T-cell (primary cell): ENCODE measurements at places on chromosomes 1 and 21. TPM values are rescaled to one million over a fixed set of nuclear protein-coding genes. Genes with fewer than 3 reads are reported as not detected.

The VAV3 gene
- 4.6 TPM for total RNA-seq

The CFHR3 gene
- not detected for total RNA-seq

The FCGR3B gene
- total RNA-seq = 0.42 TPM

The H6PD gene
- total RNA-seq = 18.0 TPM

GRCh38 chr1:11151826-11152612, 37.1 kb upstream of the ANGPTL7 start:
- H3K4me1 ChIP-seq = no peaks in the 10 kb centered on the region
- H3K36me3 ChIP-seq = peaks cover 12% of the 10 kb centered on the region
- no peak overlapping the region for H3K4me3 ChIP-seq
- H3K27me3 ChIP-seq = no peaks in the 10 kb centered on the region

The COP1 gene
- 42.4 TPM for total RNA-seq

The ST6GALNAC5 gene
- total RNA-seq = not detected

- no peak overlapping the region for H3K27ac ChIP-seq
- H3K36me3 ChIP-seq = no peaks in the 10 kb centered on the region
- H3K4me3 ChIP-seq = no peak overlapping the region
Observed at GRCh38 chr1:6985549-6986276, 200.5 kb downstream of the CAMTA1 start.

- no peak for DNase-seq
- H3K4me1 ChIP-seq = peaks cover 24% of the 10 kb centered on the region
- H3K27me3 ChIP-seq = no peaks in the 10 kb centered on the region
- peaks cover 2% of the 10 kb centered on the region for H3K36me3 ChIP-seq
- no peak overlapping the region for H3K27ac ChIP-seq
Observed at GRCh38 chr1:155909894-155910293, 1.3 kb downstream of the RIT1 start.

- no peak overlapping the region for H3K27ac ChIP-seq
- H3K4me3 ChIP-seq = no peak overlapping the region
Observed at GRCh38 chr1:177256153-177257075, 85.7 kb downstream of the BRINP2 start.

GRCh38 chr1:225928186-225929175, 4.4 kb upstream of the PYCR2 start:
- H3K4me1 ChIP-seq = peaks cover 22% of the 10 kb centered on the region
- H3K4me3 ChIP-seq = no peak overlapping the region
- H3K36me3 ChIP-seq = no peaks in the 10 kb centered on the region
- H3K27ac ChIP-seq = peak overlapping the region; percentile 54
- H3K27me3 ChIP-seq = no peaks in the 10 kb centered on the region

The AKR7A3 gene
- total RNA-seq = 0.85 TPM

The RO60 gene
- 54.3 TPM for total RNA-seq

- H3K27ac ChIP-seq = no peak overlapping the region
Observed at GRCh38 chr1:176066709-176067108, 140.4 kb downstream of the COP1 start.

DNA sequence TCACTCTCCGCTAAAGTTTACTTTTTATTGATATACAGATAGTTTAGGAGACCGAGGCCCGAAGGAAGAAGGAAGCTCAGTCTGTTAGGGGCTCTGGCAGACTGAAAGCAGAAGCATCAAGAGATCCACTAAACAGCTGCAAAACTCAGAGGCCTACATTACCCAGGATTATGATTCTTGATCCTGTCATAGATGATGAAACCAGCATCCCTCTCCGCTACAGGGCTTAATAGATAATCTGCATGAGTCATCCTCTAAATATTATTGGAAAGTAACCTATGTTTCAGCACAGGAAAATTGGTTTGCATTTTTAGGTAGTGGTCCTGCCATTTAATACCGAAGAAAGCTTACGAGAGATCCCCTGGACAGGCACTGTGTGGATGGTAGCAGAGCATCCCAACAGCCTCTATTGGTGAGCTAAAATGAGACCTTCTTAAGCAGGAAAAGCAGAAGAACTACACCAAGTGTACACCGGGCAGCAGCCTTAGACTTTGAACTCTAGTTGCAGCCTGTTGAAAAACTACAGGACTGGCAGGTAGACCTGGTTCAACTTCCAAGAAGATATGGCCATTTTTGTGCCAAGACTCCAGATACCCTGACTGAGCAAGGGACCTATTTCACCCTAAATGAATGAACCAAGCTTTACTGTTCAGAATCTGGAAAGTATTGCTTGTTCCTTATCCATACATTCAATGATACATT, 6.8 kb downstream of the CASQ2 start:
- DNase-seq = no peak
- H3K4me1 ChIP-seq = no peaks in the 10 kb centered on the region
- H3K27ac ChIP-seq = no peak overlapping the region
- no peaks in the 10 kb centered on the region for H3K36me3 ChIP-seq
- peaks cover 6% of the 10 kb centered on the region for H3K27me3 ChIP-seq
- H3K4me3 ChIP-seq = no peak overlapping the region

DNA sequence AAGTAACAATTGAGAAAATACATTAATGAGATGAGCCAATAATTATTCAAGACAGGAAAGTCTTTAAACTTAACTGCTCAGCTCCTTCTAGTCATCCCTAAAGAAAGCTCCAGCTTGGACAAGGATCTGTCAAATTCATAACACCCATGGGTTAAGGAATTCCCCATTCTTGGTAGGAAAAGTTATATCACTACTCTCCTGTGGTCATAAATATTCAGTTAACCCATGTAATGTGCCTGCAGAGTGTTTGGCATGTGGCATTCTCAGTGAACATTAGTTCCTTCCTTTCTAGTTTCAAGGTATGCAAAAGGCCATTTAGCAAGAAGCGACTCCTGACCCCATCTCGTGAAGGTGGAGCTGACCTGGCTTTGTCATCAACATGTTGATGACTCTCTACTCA, 76.7 kb upstream of the VCAM1 start:
- no peak overlapping the region for H3K4me3 ChIP-seq
- H3K27ac ChIP-seq = no peak overlapping the region
- H3K4me1 ChIP-seq = no peaks in the 10 kb centered on the region
- H3K36me3 ChIP-seq = no peaks in the 10 kb centered on the region
- DNase-seq = no peak

DNA sequence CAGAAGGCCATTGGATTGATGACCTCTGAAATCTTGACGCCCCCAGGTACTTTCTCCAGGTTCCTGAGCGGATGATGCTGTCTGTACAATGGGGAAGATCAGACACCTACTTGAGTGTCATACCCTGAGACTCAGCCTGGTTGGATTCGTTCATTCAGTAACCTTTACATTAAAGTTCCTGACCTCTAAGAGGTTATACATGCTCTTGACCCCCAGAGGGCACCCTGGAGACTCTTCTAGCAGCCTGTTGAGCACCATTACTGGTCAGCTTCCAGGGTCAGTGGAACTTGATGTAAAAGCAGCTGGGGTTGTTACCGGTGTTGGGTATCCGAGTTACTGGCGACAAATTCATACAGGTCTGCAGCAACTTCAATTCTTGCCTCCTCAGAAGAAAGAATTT, 114.3 kb upstream of the ZNF678 start:
- no peaks in the 10 kb centered on the region for H3K4me1 ChIP-seq
- H3K27ac ChIP-seq = no peak overlapping the region
- peaks cover 40% of the 10 kb centered on the region for H3K27me3 ChIP-seq
- DNase-seq = no peak

DNA sequence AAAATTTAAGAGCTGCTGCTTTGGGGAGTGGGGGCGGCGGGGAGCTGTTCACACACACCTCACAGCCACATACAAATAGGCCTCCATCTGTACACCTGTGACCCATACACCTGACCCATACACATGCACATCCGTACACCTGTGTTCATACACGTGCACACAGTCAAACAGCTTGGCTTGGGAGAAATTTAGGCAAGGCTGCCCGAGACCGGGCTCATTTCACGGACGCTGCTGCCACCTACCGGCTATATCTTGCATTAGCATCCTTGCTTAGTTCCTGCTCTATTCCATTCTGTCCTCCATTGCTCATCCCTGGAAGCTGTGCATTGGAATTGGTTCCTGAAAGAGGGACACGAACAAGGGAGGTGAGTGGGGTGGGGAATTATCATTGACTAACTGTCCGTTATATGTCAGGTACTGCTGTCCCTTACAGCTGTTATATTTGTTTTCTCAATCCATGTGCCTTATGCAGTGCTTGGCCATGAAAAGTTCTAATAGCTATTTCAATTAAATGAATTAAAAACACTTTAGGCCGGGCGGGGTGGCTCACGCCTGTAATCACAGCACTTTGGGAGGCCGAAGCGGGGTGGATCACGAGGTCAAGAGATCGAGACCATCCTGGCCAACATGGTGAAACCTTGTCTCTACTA, 37.1 kb upstream of the EPB41 start:
- H3K36me3 ChIP-seq = no peaks in the 10 kb centered on the region
- DNase-seq = peak; percentile 64
- H3K4me1 ChIP-seq = peaks cover 2% of the 10 kb centered on the region
- no peak overlapping the region for H3K4me3 ChIP-seq
- no peak overlapping the region for H3K27ac ChIP-seq
- no peaks in the 10 kb centered on the region for H3K27me3 ChIP-seq

GRCh38 chr1:211830328-211831142, at the start of gene LPGAT1:
Gene LPGAT1, minus strand, starts transcription at chr1:211830763. Its CDS starts 1,467 bp downstream, at chr1:211829296.
- H3K4me3 ChIP-seq = peak within 1 kb of the TSS; percentile 77
- peak within 1 kb of the TSS; percentile 63 for H3K27ac ChIP-seq
- DNase-seq = peak; percentile 50
- no peaks in the 10 kb centered on the region for H3K36me3 ChIP-seq
- H3K27me3 ChIP-seq = no peaks in the 10 kb centered on the region
- peaks cover 39% of the 10 kb centered on the region for H3K4me1 ChIP-seq

DNA sequence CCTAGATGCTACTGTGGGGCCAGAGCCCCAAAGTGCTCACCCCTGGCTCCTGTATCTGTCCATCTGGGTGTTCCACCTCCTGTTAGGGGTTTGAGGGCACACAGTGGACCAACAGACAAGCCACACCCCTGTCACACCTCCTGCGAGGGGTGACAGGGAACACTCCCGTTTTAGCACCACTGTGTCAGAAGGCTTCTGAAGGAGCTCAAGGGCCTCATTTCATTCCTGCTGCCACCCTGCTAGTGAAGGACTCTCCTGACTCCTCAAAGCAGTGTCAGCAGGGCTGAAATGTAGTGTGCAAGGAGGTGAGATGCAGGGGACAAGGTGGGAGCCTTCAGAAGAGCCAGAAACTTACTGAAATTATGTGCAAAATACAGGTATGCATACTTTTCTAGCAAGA, 174.6 kb downstream of the GPATCH2 start:
- H3K27me3 ChIP-seq = no peaks in the 10 kb centered on the region
- H3K36me3 ChIP-seq = no peaks in the 10 kb centered on the region
- no peaks in the 10 kb centered on the region for H3K4me1 ChIP-seq
- no peak overlapping the region for H3K27ac ChIP-seq

- H3K4me3 ChIP-seq = no peak overlapping the region
- no peak overlapping the region for H3K27ac ChIP-seq
- no peaks in the 10 kb centered on the region for H3K36me3 ChIP-seq
- peaks cover 12% of the 10 kb centered on the region for H3K4me1 ChIP-seq
- no peak for DNase-seq
Observed at GRCh38 chr1:226097866-226098625, 35.5 kb downstream of the H3-3A start.

DNA sequence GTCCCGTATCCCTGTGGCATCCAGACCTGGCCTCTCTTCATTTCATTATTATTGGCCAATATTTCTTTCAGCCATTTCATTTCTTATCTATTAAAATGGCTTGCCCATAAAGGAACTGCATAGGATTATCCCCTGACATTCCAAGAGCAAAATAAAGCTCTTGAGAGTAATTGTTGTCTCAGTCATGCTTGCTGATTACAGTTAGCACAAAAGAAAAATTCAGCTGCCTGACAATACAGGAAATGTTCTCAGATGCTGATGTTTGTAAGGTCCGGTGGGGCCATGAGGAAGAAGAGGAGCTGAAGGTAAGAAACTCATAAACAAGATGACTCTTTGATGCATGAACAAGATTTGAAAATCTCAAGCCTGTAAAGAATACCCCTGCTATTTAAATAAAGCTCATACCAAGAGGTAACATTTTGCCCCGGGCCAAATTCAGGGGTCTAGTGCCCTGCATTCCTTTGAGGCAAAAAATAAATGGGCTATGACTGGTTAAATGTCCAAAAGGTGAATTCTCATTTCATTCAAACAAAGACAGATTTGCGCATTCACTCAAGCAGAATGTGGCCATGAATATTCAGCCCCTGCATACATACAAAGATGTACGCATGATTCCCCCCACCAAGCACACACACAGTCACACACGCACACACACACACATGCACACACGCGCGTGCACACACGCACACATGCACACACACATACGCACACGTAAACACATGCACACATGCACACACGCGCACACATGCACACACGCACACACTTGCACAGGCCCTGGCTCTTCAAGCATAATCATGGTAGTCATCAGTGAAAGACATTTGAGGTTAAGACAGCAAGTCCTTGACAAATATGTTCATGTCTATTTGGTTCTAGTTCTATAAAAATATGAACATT, 44.8 kb downstream of the KCNJ15 start:
- peaks cover 4% of the 10 kb centered on the region for H3K27me3 ChIP-seq
- H3K4me3 ChIP-seq = no peak overlapping the region
- peaks cover 29% of the 10 kb centered on the region for H3K4me1 ChIP-seq
- no peaks in the 10 kb centered on the region for H3K36me3 ChIP-seq
- DNase-seq = no peak

DNA sequence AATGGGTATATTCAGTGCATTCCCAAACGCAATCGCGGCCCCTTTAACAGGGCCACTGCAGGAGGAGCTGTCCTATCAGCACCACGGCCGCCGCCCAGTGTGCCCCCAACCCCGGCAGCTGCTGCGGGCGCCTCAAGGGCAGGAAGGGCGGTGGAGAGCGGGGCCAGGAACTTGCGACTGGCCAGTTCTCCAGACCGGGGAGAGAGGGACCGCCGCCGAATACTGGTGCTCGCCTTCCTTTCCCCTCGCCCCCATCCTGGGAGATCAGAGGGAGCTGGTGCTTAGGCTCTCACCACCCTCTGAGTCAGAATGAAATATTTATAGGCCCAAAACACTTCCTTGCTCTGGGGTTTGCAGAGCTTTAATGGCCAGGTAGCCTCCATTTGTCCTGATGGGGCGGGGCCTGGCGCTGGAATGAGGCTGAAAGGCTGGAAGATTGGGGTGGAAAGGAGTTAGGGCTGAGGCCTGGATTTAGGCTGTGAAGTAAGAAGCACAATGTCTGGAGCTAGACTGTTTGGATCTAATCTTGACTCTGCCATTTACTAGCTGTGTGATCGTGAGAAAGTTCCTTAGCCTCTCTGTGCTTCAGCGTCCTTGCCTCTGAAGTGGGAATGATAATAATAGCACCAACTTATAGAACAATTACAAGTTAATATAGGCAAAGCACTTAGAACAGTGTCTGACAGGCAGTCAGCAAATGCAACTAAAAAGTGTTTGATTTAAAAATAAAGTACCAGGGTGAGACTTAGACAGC, 75.5 kb downstream of the NAV1 start:
- H3K27me3 ChIP-seq = no peaks in the 10 kb centered on the region
- no peak overlapping the region for H3K4me3 ChIP-seq
- H3K4me1 ChIP-seq = no peaks in the 10 kb centered on the region
- H3K36me3 ChIP-seq = no peaks in the 10 kb centered on the region
- DNase-seq = no peak
- H3K27ac ChIP-seq = no peak overlapping the region

The C1orf141 gene
- not detected for total RNA-seq

The MYCL gene
- total RNA-seq = 0.22 TPM

- peaks cover 2% of the 10 kb centered on the region for H3K4me1 ChIP-seq
- DNase-seq = no peak
- no peaks in the 10 kb centered on the region for H3K27me3 ChIP-seq
- H3K36me3 ChIP-seq = no peaks in the 10 kb centered on the region
Observed at GRCh38 chr1:200432586-200432985, 22.8 kb upstream of the ZNF281 start.
